Hypothalamus (tissue), 51 donors: ENCODE measurements at places on chromosomes 1 and 21.

- no peak for DNase-seq
These were observed 34.0 kb downstream of the ELK4 start for GRCh38 chr1:205597691-205598314.

DNA sequence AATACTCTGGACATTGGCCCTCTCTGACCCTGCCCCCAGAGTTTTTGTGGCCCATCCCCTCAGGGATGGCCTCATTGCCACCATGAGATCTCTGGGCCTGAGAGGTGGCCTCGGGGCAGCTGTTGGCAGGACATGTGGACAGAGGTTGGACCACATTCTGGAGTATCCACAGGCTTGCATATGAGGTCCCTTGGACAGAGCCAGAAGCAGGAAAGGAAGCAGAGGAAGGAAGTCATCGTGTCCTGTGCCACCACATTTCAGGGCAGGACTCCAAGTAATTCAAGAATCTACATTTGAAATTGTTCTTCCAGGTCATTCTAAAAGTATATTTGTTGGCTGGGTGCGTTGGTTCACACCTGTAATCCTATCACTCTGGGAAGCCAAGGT is 95.9 kb upstream of the PPP2R5A start:
- DNase-seq, result no peak

GRCh38 chr21:43727519-43728153 is 8.7 kb downstream of the PDXK start:
- DNase-seq, result no peak

DNA sequence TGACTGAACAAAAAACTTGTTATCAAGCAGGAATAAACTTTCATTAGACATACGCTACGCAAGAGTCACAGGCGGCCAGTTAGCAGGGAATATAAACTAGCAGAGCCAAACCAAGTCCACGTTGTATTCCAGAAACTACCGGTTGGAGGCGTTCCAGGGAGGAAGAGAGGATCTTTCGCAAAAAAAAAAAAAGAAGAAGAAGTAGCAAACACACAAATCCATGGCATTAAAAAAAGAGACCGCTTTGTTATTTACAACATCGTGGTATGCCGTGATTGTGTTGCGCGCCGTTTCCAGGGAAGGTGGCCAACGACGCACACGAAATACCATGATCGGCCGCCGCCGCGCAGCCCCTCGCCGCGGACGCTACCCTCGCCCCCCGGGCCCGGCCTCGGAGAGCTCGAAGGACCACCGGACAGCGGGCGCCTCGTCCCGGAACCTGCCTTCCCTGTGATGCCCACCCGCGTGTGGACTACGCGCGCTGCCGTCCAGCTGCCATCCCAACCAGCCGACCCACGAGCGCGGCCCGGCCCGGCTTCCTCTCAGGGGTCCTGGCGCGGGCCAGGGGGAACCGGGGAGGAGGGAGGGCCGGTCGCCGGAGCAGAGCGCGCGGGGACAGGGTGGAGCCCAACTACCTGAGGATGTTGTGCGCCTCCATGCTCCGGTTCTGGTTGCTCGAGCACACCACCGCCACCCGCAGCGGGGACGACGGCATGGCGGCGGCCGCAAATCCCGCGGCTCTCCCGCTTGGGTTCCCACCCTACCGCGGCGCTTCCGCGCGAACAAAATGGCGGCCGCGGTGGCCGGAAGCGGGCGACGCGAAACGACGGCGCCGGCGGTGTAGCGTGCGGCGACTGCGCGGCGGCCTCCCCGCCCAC is 581 bp downstream of the SSU72 start:
- DNase-seq, result no peak

- DNase-seq, result no peak
These were observed 74.6 kb downstream of the GPR88 start for GRCh38 chr1:100612540-100612939.

DNA sequence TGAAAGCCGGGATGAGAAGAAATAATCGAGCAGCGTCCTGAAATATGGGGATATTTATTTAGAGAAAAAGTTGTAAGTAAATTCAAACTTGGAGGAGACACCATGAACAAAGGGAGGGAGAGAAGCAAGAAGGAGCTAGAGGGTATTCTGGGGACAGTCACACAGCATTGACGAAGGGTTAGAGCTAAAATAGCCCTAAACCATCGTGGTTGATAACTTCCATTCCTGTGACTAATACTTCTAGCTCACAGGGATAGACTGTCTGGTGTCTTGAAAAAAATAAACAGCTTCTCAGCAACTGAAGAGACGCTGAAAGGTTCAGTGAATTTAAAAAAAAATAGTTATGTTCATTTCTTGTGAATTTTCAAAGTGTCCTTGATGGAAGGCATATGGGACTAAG is 86.7 kb downstream of the LRRC53 start:
- DNase-seq, result no peak

DNA sequence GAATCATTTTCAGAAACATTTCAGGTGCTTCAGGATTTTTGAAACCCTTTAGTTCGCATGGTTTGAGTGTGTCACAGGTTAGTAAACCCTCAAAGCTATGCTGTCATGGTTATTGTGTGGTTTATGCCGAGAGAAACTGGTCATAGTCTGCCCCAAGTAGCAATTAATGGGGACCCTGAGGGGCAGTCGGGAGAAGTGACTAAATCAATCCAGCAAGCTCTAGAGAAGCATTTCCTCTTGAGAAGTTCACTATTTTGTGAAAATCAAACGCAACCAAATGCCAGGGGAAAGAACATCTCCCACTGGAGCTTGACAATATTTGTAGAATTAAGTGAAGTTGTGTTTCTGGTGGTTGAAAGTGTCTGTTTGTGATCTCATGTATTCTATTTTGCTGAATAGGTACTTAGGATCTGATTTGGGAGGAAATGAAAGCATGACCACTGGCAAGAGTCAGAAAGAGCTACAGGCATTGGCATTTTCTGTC is 63.0 kb upstream of the BACH1 start:
- no peak for DNase-seq
